ENCODE measurements at places on chromosomes 12 and 14.

DNA sequence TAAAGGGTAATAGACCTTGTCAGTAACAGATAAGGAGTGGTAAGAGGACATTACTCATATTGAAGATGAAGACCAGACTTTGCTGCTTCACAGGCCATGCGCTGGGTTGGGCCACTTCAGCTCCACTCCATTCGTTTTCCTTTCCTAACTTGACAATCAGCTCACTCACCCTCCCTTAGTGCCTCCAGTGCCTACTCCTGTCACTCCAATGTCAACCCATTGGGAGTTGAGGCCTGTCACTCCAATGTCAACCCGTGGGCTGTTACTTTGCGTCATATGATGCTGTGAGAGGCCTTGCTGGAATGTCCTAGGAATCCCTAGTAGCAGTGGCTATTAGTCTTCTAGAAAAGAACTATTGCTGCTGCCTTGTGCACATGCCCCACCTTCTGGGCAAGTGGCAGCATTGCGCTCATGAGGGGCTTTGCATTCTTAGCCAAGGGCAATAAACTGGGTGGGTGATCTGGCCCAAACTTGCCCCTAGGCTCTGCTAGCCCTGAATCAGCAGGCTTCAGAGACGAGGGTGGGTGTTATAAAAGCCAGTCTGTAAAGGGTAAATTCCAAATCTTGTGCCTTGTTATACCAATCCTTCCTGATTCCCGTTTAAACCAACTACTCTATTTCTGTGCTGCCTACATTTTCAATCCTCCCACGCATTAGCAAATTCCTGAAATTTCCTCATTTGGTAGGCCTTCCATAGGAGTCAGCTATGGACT lies 36.1 kb downstream of the BAZ2A start:
- DNase-seq, result peak; percentile 88

DNA sequence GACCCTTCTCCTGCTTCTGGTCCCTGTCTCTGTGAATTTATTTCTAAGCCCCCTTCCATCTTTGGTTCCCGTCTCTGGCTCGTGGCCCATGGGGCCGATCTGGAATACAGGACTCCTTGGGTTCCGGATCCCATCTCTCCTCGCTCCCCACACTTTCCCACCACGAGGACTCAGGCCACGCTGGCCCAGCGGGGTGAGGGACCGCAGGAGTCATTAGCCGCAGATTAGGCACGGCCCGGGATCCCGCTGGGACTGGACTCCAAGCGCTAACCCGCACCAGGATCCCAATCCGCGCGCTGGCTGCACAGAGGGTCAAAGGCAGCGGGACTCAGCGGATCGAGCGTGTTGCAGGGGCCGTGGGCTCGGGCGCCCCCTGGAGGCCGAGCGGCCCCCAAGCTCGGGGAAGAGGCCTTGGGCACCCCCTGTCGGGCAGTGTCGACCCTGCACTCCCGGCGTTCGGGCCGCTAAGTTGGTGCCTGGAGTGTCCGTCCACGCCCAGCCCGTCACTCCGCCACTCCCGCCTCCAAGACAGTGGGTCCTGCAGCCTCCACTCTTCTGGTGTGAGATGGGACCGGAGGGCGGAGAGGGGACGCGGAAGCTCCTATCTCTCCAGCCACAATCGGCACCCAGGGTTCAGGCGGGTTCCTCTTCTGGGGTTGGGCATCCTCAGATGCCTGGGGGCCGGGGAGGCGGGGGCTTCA lies 9.5 kb downstream of the SHMT2 start:
- peak; percentile 89 for DNase-seq

GRCh38 chr14:48748151-48748675 lies 838.0 kb downstream of the RPS29 start:
- DNase-seq, result no peak

GRCh38 chr14:93108105-93108504 lies 7.6 kb downstream of the ITPK1 start:
- no peak for DNase-seq

- peak; percentile 23 for DNase-seq
Measured at GRCh38 chr12:25249931-25250738, 594 bp downstream of the KRAS start.

DNA sequence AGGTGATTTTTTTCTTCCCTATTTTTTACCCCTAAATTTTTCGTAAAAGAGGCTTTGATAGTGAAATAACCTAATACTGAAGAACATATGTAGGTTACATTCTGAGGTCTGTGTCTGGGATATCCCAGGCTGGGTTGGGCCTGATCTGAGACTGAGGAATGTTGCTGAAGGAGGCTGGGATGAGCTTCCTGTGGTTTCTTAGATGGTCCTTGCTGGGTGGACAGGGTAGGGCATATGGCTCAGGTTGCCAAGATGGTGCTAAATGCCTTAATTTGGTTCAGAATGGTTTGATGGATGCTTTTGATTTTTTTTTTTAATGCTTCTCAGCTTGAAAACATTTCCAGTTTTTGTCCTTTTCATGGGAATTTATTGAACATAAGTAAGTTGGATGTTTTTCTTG lies 124.6 kb upstream of the PMCH start:
- no peak for DNase-seq

- no peak for DNase-seq
Measured at GRCh38 chr12:26054383-26054782, 70.5 kb downstream of the BHLHE41 start.

Data from RKO (cell line).